ENCODE measurements at places on chromosomes 13 and 19.

GRCh38 chr19:43936188-43936587, 1.1 kb upstream of the ZNF45 start:
- no peak for DNase-seq

DNA sequence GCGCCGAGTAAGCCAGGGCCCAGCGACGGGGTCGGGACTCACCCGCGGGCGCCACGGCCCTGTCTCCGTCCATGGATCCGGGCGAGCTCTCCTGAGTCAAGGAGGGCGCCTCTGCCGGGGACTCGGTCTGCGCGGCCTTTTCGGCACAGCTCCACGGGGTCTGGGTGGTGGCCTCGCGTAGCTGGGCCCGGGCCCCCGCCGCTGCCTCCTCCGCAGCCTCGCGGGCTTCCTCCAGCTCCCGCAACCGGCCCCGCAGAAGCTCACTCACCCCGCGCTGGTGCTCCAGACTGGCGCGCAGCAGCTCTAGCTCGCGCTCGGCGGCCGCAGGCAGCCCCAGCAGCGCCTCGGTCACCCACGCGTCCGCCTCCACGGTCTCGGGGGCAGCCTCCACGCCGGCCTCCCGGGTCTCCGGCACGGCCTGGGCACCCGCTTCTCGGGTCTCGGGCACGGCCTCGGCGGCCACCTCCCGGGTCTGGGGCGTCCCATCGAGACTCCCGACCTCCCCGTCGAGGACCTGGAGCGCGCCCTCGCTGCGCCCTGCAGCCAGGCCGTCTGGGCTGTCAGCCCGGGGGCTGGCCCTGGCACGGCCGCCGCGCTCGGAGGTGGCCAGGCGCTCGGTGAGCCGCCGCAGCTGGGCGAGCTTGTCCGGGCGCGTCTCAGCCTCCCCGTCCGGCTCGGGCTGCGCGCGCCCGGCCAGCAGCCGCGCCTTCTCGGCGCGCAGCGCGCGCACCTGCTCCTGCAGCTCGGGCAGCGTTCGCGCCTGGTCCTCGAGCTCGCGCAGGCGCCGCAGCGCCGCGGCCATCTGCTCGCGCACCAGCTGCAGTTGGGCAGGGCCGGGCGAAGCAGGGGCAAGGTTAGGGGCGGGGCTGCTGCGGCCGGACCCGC, 8.4 kb downstream of the KANK3 start:
- DNase-seq, result peak; percentile 51

GRCh38 chr19:43675269-43675879, 5.4 kb upstream of the PLAUR start:
- peak; percentile 73 for DNase-seq

GRCh38 chr19:29564574-29565005, 38.8 kb downstream of the VSTM2B start:
- no peak for DNase-seq

- peak; percentile 5 for DNase-seq
Measured at GRCh38 chr13:111115965-111116521, 933 bp downstream of the ARHGEF7 start.

GRCh38 chr13:73040968-73041596, 17.7 kb upstream of the KLF5 start:
- no peak for DNase-seq

DNA sequence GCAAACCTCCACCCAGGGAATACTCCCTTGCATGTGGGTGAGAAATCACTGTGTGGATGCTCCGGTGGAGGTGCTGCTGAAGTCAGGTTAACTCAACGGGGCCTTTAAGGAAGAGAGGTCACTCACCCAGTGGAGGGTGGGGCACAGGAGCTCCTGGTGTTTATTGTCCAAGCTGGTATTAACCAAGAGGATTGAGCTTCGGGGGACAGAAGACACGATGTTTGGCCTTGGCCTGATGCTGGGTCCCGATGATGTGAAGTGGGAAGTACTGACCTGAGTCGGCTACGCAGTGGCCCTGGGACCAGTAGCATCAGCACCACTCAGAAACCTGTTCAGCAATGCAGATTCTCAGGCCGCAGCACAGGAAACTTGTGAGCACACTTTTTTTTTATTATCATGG, 85.7 kb upstream of the WASF3 start:
- DNase-seq, result no peak

DNA sequence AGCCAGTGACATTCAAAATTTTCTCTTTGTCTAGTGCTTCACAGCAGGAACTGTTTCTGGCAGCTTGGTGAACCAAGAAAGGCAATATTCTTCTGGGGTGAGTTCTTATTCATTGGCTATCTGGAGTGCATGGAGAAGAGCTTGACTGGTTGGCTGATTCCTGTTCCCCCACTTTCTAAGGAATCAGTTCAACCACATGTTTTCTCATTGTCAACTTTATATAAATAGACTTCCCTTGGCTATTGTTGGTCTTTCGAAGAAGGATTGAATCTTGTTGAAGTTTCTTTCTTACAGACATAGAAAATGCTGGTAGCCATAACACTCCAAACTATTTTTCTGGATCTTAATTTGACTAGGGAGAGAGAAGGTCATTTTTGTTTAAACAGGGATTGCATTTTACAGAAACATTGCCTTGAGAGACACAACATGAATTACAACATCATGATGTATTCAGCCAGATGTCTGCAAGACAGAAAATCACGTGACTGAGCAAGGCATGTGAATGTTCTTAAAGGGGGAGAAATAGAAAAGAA, 85.2 kb downstream of the EDNRB start:
- DNase-seq, result peak; percentile 80

DNA sequence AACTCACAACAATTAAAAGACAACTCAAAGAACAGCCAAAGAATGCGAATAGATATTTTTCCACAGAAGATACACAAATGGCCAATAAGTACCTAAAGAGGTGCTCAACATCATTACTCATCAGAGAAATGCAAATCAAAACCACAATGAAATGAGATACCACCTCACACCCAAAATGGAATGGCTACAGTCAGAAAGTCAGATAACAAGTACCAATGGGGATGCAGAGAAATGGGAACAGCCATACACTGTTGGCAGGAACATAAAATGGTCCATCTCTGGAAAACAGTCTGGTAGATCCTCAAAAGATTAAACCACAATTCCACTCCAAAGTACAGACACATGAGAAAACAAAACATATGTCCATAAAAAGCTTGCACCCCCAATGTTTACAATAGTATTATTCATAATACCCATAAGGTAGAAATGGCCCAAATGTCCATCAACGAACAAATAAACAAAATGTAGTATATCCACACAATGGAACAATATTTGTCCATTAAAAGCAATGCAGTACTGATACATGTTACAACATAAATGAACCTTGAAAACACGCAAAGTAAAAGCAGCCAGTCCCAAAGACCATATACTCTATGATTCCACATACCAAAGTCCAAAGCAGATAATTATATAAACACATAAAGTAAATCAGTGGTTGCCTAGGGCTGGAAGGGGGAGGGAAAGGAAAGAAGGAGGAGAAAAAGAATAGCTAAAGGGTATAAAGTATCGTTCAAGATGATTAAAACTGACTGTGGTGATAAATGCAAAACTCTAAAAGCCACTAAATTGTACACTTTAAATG, 19.6 kb downstream of the USP12 start:
- no peak for DNase-seq

GRCh38 chr19:21883516-21883915, 47.5 kb upstream of the ZNF43 start:
- no peak for DNase-seq

DNA sequence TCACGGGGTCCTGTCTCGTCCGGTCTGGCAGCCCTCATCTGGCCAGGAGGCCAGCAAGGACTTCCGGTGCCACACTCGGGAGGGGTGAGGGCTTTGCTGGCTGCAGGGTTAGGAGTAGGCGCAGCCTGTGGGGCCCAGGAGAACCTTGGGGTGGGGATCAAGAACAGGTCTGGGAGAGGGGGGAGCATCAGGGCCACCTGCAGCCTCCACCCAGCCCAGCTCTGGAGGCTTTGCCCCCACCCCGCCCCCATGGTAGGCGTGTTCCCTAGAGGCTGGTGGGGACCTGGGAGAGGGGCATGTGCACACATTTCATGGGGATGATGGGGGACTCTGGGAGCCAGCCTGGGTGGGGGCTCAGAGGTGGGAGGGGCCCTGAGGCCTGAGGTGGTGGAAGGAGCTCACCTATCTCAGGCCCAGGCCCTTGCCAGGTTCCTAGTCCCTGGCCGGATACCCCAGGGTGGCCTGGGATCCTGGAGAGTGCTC, 23.3 kb downstream of the WTIP start:
- no peak for DNase-seq

- DNase-seq, result no peak
Measured at GRCh38 chr13:35225582-35225981, 250.9 kb downstream of the MAB21L1 start.

DNA sequence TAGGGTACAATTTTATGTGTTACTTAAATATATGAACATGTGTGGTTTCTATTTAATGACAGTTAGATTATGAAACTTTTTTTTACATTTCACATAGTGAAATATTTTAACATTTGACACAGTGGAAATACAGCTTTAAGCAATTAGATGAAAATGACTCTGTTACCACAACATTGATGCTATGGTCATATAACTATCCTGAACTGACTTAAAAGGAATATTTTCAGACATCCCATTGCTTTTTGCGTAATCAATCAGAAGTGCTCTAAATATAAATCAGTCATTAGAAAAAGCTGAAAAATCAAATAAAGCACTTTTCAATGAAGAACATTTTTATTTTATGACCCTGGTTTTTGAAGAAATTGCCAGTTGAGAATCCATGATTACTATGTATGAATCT, 80.3 kb downstream of the UFM1 start:
- DNase-seq, result no peak

- no peak for DNase-seq
Measured at GRCh38 chr19:31015778-31016177, 333.5 kb downstream of the TSHZ3 start.

- no peak for DNase-seq
Measured at GRCh38 chr19:8680676-8681344, 17.8 kb downstream of the ACTL9 start.

DNA sequence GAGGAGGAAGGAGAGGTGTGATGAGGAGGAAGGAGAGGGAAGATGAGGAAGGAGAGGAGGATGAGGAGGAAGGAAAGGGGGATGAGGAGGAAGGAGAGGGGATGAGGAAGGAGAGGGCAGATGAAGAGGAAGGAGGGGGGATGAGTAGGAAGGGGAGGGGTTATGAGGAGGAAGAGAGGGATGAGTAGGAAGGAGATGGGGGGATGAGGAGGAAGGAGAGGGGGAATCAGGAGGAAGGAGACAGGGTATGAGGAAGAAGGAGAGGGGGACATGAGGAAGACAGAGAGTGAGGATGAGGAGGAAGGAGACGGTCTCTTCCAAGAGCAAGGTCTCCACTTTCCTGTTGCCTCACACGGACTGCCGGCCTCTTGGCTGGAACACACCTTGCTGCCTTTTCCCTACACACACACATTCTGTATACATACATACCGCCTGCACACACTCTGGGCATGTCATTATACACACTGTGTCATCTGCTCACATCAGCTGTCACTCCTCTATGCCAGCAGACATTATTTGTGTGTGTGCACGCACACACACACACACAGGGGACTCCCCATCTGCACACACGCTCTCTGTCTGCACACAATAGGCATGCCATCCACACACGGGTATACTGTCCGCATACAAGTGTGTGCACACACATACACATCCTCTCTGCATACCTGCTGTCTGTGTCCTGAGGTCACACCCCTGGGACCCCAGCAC, 11.1 kb upstream of the VSTM2B start:
- no peak for DNase-seq

DNA sequence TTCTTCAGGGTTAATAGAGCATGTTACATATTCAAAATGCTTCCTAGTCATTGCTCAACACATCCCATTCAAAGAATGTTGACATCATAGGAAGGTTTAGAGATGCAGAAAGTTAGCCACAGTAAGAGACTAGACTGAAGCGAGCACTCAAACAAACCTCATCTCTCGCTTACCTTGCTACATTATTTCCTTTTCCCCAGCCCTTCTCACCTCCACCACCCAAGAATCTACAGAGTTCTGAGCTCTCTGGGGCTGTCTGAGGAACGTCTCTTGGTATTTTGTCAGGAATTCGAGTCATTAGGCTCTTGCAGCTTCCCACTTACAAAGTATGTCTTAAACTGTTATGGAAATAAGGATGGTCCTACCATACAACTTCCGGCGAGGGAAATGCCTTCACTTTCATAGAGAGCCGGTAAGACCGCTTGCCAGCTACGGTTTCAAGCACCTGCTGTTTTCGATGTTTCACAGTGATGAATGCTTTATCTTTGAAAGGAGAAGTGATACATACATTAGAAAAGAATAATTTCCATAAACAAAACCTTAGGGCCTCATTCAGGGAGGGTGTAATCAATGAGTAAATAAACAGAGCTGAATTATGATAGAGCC, 65.1 kb downstream of the FLT1 start:
- DNase-seq, result no peak
